ENCODE measurements at places on chromosomes 4 and X. TPM values are rescaled to one million over a fixed set of nuclear protein-coding genes. Genes with fewer than 3 reads are reported as not detected.
A peak's percentile ranks its signal among the peaks of the same experiment; 100 is the strongest.

The TLR2 gene
- 13.3 TPM for total RNA-seq

The CBLL2 gene
- total RNA-seq: not detected

DNA sequence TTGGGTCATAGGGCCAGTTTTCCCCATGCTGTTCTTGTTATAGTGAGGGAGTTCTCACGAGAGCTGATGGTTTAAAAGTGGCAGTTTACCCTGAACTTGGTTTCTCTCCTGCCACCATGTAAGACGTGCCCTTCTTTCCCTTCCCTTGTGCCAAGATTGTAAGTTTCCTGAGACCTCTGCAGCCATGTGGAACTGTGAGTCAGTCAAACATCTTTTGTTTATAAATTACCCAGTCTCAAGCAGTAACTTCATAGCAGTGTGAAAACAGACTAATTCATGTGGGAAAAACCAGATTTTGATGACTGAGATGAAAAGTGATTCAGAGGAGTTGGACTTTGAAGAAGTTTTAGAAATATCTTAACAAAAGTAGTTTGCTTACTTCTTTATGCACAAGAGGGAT lies 101.4 kb downstream of the ARHGAP10 start:
- no peak for DNase-seq

DNA sequence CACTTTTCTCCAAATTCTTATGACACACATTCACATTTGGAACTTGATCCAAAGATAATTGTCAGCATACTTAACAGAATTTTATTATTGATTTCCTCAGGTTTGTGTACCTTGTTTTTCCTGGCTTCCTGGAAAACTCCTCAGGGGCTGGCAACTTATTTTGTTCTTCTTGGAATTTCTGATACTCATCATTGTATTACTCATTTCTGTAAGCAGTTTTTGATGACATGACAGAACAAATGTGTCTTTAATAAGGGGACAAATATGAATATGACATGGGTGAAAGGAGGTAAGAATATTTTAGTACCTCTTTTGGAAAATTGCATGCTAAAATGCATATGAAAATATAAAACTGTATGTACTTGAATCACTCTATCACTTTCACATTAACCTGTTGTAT lies 237.8 kb downstream of the ADGRL3 start:
- no peak for DNase-seq

DNA sequence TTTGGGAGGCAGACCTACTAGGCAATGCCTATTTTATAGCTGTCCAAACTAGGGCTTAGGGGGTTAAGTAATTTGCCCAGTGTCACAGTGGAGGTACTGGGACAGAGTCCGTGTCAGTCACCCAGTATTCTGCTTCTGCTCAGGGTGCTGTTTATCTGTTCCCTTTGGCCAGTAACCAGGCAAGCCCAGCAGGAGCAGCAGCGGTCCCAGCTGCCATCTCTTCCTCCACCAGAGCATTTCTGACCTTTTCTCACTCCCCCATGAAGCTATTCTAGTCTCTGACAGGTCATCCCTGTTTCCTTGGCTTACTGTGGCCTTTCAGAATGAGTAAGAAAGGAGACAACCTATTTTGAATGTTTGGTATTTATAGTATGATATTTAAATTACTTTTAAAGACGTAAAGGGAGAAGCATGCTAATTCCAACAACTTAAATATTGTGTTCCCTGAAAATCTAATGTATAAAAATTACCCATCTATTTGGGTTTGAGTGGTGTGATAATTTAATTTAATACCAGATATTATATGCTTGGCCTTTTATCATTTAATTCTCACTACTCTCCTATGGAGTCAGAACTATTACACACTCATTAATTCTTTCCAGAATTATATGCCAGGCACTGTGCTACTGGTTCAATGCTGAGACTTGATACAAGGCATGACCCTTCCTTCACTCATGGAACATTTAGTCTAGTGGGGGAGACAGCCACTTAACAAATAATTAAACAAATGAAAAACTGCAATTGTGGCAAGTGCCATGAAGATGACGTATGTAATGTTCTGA lies 60.6 kb downstream of the RPS6KA3 start:
- no peak for DNase-seq

DNA sequence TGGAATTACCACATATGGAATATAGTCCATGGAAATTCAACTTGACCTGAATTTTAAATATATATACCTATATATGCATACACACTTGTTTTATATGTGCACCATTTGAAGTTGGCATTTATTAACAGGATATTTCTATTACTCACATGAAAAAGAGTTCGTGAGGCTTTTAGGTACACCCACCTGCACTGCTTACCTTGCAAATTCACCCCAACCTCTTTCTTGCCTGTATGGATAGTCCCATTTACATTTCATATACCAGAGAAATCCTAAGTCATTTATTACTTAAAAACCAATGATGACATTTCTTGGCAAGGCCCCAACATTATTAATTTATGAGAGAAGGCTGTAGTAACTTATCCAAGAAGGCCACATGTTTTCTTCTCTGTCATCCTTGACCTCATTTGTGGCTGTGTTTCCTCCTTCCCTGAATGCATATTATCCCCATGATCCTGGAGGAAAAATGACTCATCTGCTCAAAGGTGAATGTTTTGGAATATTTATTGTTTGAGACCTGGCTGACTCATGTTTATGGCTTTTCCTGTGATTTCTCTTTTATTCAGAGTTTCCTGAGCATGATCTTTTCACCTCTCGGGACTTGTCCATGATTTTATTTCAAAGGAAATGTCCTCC lies 62.2 kb upstream of the FAM241A start:
- no peak for DNase-seq

GRCh38 chr4:169791527-169792156 lies 33.9 kb upstream of the HPF1 start:
- peak; percentile 48 for DNase-seq

All from urinary bladder (tissue), 4 donors.